ENCODE measurements at places on chromosomes 12 and 14.

GRCh38 chr14:61480704-61481285 is 159.4 kb downstream of the PRKCH start:
- DNase-seq = no peak

- no peak for DNase-seq
Measured at GRCh38 chr12:48022676-48023385, 18.6 kb upstream of the COL2A1 start.

DNA sequence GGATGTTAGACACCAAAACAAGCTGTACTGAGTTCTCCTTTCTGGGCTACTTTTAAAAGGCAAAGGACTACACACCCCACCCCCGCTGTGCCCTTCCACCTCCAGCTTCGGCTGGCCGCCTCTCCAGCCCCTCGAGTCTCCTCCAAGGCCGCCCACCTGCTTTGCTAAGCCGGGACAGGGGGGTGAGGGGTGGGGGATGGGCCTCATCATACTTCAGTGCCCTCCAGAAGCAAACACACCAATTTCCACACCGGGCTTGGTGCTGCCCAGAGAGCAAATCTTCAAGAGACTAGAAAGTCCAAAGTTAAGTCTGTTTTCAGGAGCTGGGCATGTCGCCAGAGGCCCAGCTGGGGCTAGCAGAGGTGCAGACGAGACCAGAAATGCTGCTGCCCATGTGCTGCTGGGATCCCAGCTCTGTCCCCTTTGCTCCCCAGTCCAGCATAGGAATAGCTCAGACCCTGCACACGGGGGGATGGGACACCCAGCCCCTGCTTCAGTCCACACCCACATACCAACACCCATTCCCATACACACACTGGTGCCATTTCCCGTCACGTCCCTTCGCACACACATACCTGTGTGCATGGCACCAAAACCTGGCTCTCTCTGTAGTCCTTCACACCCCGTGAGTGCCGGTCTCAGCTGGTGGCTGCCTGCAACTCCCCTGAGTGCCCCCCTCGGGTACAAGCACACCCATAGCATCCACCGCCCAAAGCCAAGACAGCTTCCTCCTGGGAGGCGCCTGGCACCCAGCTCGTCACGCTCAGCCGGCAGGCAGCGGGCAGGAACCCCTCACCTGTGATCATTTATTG is 1.0 kb downstream of the SLC6A12 start:
- DNase-seq = no peak

- DNase-seq = no peak
Measured at GRCh38 chr12:128286970-128287369, 20.0 kb downstream of the TMEM132C start.

- DNase-seq = no peak
Measured at GRCh38 chr12:52924764-52925716, 20.2 kb upstream of the KRT8 start.

GRCh38 chr14:97788364-97788763 is 991.2 kb downstream of the VRK1 start:
- DNase-seq = peak; percentile 5

GRCh38 chr12:56188131-56188777 is 1.0 kb downstream of the SMARCC2 start:
- DNase-seq = peak; percentile 49

GRCh38 chr12:106022568-106023012 is 116.2 kb downstream of the NUAK1 start:
- no peak for DNase-seq

GRCh38 chr14:104582662-104583061 is 3.1 kb downstream of the C14orf180 start:
- DNase-seq = no peak

DNA sequence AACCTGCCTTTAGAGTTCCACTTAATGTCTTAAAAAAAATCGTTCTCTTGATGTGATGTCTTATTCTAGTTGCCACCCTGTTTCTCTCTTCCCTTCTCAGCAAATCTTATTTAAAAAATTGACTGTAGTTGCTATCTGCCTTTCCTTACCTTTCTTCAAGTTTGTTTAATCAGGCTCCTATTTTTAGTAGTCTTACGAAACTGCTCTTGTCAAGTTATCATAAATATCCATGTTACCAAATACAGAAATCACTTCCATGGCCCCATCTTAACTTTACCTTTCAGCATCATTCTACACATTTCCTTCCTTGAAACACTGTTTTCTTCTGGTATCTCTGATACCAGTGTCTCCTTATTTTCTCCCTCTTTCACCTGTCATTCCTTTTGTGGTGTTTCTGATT is 227.3 kb downstream of the ERC1 start:
- DNase-seq = no peak

DNA sequence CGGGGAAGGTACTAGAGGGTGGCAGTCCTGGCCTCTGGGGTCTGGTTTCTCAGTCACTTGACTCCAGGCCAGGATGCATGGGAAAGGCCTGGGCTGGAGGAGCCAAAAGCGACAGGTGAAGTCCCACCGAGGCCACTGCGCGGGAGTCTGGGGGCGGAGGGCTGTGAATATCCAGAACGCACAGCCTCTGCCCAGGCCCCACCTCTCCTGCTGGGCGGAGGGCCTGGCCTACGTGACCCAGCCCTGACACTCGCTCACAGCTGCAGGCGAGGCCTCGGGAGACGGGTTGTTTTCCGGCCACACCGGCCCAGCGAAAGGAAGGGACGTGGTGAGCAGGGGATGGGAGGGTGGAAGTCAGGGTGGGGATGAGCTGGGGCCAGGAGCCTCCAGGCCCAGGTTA is 91.2 kb downstream of the RFLNA start:
- no peak for DNase-seq

DNA sequence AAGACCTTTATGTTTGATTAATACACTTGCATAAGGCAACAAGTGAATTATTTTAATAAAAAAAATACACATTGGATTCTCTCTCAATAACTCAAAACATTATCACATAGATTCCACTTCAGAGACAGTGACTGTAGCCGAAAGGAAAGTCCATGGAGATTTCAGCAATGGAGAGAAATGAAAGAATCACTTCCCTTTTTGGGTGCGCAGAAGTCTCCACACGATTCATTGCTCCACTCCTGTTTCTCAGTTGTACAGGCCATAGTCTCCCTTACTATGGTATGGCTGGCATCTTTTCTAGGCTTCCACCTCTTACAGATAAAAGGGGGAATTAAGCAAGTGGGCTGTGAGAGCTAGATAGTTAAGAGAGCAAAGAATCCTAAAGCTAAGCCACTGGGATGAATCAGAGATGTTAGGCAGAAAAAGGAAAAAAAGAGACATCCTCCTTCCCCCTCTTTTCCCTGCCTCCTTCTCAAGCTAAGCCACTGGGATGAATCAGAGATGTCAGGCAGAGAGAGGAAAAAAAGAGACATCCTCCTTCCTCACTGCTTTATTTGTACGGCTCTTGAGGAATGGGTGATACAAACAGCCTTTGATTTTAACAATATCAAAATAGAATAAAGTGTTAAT is 16.3 kb downstream of the ST8SIA1 start:
- no peak for DNase-seq

- DNase-seq = peak; percentile 35
Measured at GRCh38 chr14:54622192-54622958, 55.4 kb downstream of the SAMD4A start.

DNA sequence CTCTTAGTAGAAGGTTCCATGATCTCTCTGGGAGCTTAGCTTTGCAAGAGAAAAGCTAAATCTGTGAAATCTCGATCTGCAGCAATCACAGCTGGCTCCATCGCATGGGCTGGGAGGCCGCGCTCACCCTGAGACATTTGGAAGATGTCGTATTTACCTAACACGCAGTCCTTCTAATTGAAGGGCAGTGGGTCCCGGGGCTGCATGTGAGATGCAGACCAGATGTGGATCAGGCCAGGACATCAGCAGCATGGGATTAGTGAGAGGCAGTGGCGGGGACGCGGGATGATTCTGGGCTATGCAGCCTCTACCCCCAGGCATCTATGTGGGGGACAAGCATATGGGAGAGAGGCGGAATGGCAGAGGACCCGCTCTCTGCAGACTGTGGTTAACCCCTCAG is 312.4 kb upstream of the RTL1 start:
- no peak for DNase-seq

GRCh38 chr12:30485230-30485890 is 210.3 kb downstream of the IPO8 start:
- DNase-seq = no peak

DNA sequence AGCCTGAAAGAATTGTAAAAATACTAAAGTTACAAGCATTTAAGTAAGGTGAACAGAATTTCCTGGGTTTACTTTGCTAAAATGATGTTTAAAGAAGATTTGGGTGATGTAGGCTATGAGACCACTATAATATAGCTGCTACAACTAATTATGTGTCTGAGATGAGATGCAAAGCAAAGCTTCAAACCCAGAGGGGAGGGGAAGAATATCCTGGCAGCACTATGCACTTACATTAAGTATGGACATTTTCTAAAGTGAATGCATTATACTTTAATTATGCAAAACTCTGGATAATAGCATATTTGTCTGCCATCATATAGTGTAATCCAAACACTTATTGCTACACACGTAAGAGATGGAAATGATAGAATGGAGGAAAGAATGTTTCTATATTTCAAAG is 1003.7 kb downstream of the GALC start:
- no peak for DNase-seq

- no peak for DNase-seq
Measured at GRCh38 chr14:69355154-69355597, 42.9 kb downstream of the ERH start.

Data from hematopoietic multipotent progenitor cell treated with erythropoietin and hydrocortisone succinate and interleukin-3 and kit ligand, for 4 days (in vitro differentiated cells).